ENCODE measurements at places on chromosomes 1 and 21. TPM values are rescaled to one million over a fixed set of nuclear protein-coding genes. Genes with fewer than 3 reads are reported as not detected.

The ATP1A4 gene
- 1.1 TPM for total RNA-seq

GRCh38 chr1:33712186-33712585 lies 151.7 kb upstream of the HMGB4 start:
- no peaks in the 10 kb centered on the region for H3K36me3 ChIP-seq
- no peak overlapping the region for H3K4me3 ChIP-seq
- DNase-seq, result no peak
- H3K4me1 ChIP-seq, result no peaks in the 10 kb centered on the region

GRCh38 chr1:181479137-181479745 lies 4.1 kb upstream of the CACNA1E start:
- H3K4me3 ChIP-seq, result no peak overlapping the region
- no peaks in the 10 kb centered on the region for H3K36me3 ChIP-seq
- H3K27me3 ChIP-seq, result peaks cover 2% of the 10 kb centered on the region
- H3K4me1 ChIP-seq, result no peaks in the 10 kb centered on the region
- H3K27ac ChIP-seq, result no peak overlapping the region

- H3K27me3 ChIP-seq, result no peaks in the 10 kb centered on the region
- no peak overlapping the region for H3K27ac ChIP-seq
- H3K4me1 ChIP-seq, result peaks cover under 1% of the 10 kb centered on the region
- H3K4me3 ChIP-seq, result no peak overlapping the region
Observed at GRCh38 chr1:184635980-184636431, 118.7 kb downstream of the EDEM3 start.

DNA sequence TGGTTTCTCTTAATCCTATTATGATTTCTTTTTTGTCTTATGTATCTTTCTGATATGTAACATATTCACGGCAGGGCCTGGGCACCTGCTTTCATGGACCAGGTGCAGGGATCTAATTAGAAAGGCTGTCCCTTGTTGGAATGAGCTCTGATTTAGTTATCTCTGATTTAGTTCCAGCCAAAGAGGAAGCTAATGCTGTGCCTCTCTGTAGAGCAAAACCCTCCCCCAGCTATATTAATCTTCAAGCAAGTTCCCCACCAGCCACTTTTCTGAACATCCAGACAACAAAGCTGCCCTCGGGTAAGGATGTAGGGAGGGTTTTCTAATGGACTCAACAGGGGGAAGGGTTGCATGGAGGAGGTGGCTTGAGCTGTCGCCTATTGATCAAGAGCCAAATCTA lies 6.1 kb downstream of the TSACC start:
- H3K36me3 ChIP-seq, result no peaks in the 10 kb centered on the region
- no peak for DNase-seq
- H3K27me3 ChIP-seq, result no peaks in the 10 kb centered on the region
- H3K27ac ChIP-seq, result no peak overlapping the region

The TSPEAR gene
- total RNA-seq, result not detected

GRCh38 chr1:161235957-161236775 lies 1.8 kb downstream of the NR1I3 start:
- no peak overlapping the region for H3K27ac ChIP-seq
- H3K4me3 ChIP-seq, result no peak overlapping the region
- H3K36me3 ChIP-seq, result no peaks in the 10 kb centered on the region
- H3K27me3 ChIP-seq, result no peaks in the 10 kb centered on the region
- no peaks in the 10 kb centered on the region for H3K4me1 ChIP-seq

DNA sequence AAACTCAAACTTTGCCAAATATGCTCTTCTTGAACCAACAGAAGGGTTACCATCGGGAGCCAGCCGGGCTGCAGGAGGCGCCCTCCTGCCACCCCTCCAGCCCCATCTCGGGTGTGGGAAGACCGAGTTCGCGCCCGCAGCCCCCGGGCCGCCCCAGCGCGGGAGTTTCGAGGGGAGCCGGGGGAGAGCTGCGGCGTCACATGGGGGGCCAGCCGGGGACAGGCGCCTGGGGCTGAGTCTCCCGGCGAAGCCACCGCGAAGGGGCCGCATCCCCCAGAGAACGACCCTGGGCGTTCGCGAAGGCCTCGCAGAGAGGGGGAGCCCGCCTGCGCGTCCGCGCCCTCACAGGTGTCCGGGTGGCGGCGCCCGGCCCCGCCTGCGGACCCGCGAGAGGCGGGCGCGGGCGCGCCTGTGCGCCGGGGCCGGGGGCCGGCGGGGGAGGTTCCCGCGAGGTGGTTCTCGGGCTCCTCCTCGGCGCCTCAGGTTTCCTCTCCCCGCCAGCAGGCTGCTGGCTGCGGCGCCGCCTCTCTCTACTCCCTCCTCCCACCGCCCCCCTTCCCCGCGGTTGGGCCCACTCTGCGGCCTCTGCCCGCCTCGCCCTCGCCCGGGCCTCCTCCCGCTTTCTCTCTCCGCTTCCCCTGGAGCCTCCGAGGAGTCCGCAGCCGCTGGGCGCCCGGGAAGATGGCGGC lies at the start of gene RAVER2:
TSS of gene RAVER2 (plus strand) at position 584 of the 689 bp plus-strand sequence. CDS start at position 682, 98 bp downstream.
- H3K36me3 ChIP-seq, result no peaks in the 10 kb centered on the region
- DNase-seq, result peak; percentile 15
- peak within 1 kb of the TSS; percentile 79 for H3K4me3 ChIP-seq
- peak within 1 kb of the TSS; percentile 83 for H3K27ac ChIP-seq
- H3K27me3 ChIP-seq, result no peaks in the 10 kb centered on the region
- peaks cover 12% of the 10 kb centered on the region for H3K4me1 ChIP-seq

DNA sequence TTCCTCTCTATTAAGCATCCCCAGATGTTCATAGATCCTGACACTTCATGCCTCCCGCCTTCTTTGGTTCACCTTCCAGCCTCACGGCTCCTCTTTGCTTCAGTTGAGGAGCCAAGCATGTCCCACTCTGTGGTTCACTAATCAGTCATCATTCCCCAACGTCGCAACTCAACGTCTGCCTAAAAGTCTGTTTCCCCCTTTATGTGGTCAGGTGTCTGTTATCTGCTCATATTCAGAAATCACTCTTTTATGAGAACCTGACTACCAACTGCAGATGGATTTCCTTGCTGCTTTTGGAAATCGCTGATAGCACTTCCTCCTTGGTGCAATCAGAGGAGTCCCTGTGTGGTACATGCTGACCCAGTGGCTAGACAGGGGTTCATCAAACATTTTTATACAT lies 94.1 kb upstream of the VANGL1 start:
- H3K27ac ChIP-seq, result no peak overlapping the region
- H3K27me3 ChIP-seq, result no peaks in the 10 kb centered on the region
- no peaks in the 10 kb centered on the region for H3K4me1 ChIP-seq

The ATAD3C gene
- 0.27 TPM for total RNA-seq

DNA sequence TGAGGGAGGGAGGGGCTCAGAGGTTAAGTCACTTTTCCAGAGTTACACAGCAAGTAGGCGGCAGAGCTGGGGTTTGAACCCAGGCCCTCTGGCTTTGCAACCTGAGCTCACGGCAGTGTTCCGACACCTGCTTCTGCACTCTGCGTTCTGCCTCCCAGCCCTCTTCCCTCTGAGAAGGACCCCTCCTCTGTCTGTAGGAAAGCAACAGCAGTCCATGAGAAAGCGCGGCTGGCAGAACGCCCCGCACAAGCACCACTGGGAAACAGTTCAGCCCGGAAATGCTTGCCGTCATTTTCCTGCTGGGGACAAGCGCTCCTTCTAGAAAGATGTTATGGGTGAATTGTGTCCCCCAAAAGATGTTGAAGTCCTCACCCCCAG lies 241.1 kb downstream of the NPHP4 start:
- H3K27ac ChIP-seq, result no peak overlapping the region
- H3K27me3 ChIP-seq, result no peaks in the 10 kb centered on the region
- DNase-seq, result no peak

GRCh38 chr1:243798726-243799125 lies 51.3 kb downstream of the AKT3 start:
- no peak for DNase-seq
- H3K27me3 ChIP-seq, result no peaks in the 10 kb centered on the region
- H3K36me3 ChIP-seq, result no peaks in the 10 kb centered on the region
- peaks cover 6% of the 10 kb centered on the region for H3K4me1 ChIP-seq

The PRDM16 gene
- 68.9 TPM for total RNA-seq

DNA sequence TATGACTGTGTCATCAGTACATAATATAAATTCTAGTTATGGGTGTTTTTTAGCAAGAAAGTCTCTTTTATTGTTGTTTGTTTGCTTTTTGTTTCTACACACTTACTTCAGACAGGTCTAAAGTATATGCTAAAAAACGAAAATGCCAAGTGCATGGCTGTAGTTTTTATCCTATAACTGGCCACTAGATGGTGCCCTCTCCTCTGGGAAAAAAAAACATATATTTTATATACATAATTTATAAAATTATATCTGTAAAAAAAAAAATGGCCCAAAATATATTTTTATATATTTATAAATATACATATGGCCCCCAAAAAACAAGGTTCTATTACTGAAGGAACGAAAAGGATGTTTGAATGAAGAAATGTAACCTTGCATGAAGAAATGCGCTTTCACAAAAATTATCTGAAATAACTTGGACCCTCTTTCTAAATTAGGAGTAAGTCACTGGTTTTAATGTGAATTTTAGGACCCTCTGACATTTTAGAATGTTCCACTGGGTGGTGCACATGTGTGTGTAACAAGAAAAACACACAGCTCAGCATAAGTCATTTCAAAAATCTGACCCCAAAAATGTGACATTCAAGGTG lies 93.5 kb downstream of the TTLL7 start:
- no peak overlapping the region for H3K27ac ChIP-seq
- no peak overlapping the region for H3K4me3 ChIP-seq
- no peak for DNase-seq
- H3K4me1 ChIP-seq, result peaks cover 5% of the 10 kb centered on the region

The CNIH3 gene
- not detected for total RNA-seq

The LCE2A gene
- total RNA-seq, result not detected

DNA sequence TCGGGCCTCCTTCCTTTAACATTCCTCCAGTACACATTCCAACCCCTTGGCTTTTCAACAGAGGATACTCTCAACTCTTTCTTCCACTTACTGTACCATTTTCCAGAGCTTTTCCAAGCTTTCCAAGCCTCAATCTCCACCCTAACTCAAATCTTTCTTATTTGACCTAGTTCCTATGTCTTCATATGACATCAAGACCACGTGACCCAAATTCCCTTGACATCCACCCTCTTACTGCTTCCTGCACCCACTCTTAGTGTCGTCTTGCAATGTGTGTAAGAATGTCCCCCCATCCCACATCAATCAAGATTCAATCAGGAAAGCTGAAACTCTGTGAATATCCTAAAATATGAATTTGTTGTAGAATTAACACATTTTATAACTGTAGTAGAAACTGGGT lies 155.0 kb downstream of the OMA1 start:
- H3K27me3 ChIP-seq, result no peaks in the 10 kb centered on the region
- H3K36me3 ChIP-seq, result no peaks in the 10 kb centered on the region
- peaks cover 5% of the 10 kb centered on the region for H3K4me1 ChIP-seq
- H3K4me3 ChIP-seq, result no peak overlapping the region

GRCh38 chr1:82759035-82759434 lies 958.3 kb downstream of the ADGRL2 start:
- DNase-seq, result no peak
- no peak overlapping the region for H3K4me3 ChIP-seq
- no peak overlapping the region for H3K27ac ChIP-seq
- H3K4me1 ChIP-seq, result no peaks in the 10 kb centered on the region
- H3K36me3 ChIP-seq, result no peaks in the 10 kb centered on the region

- no peaks in the 10 kb centered on the region for H3K4me1 ChIP-seq
- H3K36me3 ChIP-seq, result no peaks in the 10 kb centered on the region
- no peak for DNase-seq
- no peak overlapping the region for H3K4me3 ChIP-seq
Observed at GRCh38 chr1:240424740-240425464, 187.1 kb downstream of the GREM2 start.

GRCh38 chr21:42568866-42569731 lies 55.4 kb downstream of the SLC37A1 start:
- no peak overlapping the region for H3K4me3 ChIP-seq
- H3K27me3 ChIP-seq, result no peaks in the 10 kb centered on the region
- no peak for DNase-seq
- no peaks in the 10 kb centered on the region for H3K4me1 ChIP-seq
- no peak overlapping the region for H3K27ac ChIP-seq
- peaks cover 3% of the 10 kb centered on the region for H3K36me3 ChIP-seq

DNA sequence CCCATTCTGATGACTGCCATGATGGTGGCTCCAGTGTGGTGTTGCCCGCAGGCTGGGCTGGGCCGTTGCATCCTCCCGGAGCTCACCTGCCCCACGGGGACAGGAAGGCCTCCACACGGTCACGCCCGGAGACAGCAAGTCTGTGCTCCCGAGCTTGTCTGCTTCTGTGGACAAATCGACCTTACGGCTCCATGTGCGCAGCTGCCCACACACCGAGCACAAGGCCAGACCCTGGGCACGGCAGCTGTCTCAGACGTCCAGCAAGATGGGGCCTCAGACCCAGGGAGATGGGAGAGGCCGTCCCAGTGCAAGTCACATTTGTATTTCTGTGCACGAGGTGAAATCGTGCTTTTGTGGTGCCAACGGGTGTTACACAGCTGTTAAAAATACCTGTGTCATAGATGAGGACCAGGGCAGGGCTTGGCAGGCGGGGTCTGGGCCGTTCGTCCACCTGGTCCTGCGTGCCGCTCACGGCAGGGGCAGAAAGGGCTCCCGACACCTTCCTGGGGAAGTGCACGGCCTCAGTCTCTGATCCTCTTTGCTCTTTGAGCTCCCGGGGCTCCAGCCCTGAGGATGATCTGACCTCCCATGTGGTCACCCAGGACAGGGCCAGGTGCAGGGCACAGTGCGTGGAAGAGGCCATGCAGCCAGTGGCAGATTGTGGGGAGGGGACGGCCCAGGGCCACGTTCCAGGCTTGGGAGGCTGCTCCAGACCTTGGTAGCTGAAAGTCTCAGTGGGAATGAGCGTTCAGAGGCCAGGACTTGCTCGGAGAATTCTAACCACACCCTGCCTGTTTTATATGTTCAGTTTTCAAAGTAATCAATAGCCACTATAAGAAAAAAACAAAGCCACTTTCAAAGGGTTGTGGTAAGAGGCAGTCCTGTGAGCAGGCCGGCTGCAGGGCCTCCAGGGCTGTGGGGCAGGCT lies 13.5 kb downstream of the COL6A1 start:
- no peak overlapping the region for H3K4me3 ChIP-seq
- H3K36me3 ChIP-seq, result peaks cover 76% of the 10 kb centered on the region
- DNase-seq, result no peak

The HSPA6 gene
- total RNA-seq, result 11.9 TPM

The S100A1 gene
- total RNA-seq, result not detected

DNA sequence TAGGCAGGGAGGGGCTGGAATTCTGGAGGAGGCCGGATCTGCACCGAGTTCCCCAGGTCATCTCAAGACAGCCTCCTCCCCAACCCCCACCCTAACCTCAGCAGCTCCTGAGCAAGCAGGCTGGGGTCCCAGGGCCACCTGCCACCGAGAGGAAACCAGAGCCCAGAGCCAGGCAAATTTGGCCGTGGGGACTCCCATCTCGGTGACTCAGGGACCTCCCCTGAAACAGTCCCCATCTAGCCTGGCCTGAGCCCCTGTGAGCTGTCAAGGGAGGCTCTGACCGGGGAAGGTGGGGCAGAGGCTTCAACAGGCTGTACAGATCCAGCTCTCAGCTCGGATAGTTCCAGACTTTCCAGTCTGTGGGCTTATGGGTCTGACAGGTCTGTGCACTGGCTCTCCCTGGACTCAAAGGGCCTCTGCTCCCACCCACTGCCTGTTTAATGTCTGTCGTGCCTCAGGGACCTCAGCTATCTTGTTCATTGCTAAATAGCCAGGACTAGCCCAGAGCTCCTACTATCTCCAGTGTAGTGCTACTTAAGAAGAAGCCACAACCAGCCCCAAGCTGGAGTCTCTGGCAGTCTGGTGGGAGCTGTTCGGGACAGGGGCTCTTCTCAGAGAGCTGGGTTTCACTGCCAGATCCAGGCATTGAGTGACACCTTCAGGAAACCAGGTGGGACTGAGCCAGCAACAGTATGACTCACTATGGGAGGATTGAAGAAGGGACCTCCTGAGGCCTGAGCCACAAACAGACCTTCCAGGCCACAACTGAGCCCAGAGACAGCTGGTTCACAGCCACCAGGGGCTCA lies 25.6 kb downstream of the MATN1 start:
- H3K27ac ChIP-seq, result no peak overlapping the region
- H3K4me3 ChIP-seq, result no peak overlapping the region
- DNase-seq, result no peak
- H3K36me3 ChIP-seq, result no peaks in the 10 kb centered on the region
- H3K4me1 ChIP-seq, result no peaks in the 10 kb centered on the region

The AUNIP gene
- total RNA-seq, result not detected

All from thoracic aorta (tissue), 2 donors.